ENCODE measurements at places on chromosomes 3 and 15.

DNA sequence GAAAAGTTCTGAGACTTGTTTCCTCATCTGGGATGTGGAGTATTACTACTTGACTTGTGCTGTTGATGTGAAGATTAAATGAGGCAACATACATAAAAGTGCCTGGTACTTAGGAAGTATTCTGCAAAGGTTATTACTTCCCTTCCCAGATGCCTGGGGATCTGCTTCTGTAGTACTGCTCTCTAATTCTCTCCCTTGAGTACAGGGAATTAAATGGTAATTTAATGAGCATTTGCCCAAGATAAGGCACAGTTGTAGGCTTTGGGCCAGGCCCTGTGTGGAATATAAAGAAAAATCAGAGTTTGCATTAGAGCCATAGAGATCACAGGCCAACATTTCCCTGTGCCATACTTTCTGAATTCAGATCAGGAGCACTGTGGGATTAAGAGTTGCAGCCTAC is 84.4 kb downstream of the LARS2 start:
- DNase-seq = no peak

- DNase-seq = no peak
Measured at GRCh38 chr15:45873781-45874180, 239.0 kb downstream of the SQOR start.

GRCh38 chr3:4938281-4938982 is 40.8 kb upstream of the BHLHE40 start:
- no peak for DNase-seq

- no peak for DNase-seq
Measured at GRCh38 chr3:98906230-98906629, 4.7 kb upstream of the DCBLD2 start.

GRCh38 chr3:123388042-123388441 is 60.8 kb downstream of the ADCY5 start:
- DNase-seq = no peak

GRCh38 chr3:152646004-152646403 is 188.9 kb upstream of the P2RY1 start:
- no peak for DNase-seq

GRCh38 chr15:76439542-76439941 is 103.0 kb downstream of the ISL2 start:
- no peak for DNase-seq

DNA sequence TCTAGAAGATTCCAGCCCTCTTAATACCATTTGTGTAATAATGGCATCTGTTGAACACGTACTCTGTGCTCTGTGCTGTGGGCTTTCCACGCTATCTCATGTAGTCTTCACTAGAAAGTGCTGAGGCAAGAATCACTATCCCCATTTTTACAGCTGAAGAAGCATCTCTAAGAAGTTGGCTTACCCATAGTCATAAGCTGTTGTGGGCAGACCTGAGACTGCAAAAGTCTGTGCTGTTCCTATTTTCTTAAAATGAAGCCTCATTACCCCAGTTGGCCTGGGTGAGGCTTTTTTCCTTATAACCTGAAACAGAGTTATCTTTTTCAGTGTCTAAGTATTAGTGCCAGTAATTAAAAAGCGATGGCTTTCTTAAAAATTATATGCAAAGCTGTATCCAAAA is 58.5 kb downstream of the ERC2 start:
- DNase-seq = no peak

All from activated CD4-positive, alpha-beta T cell treated with anti-CD3 and anti-CD28 coated beads, Interleukin-10, Interleukin-2, amounts not matched to agents 100 ng/mL and 50 ng/mL, durations not matched to agents 16 hours and 8 hours (primary cell).